ENCODE measurements at places on chromosomes 12 and 14.

DNA sequence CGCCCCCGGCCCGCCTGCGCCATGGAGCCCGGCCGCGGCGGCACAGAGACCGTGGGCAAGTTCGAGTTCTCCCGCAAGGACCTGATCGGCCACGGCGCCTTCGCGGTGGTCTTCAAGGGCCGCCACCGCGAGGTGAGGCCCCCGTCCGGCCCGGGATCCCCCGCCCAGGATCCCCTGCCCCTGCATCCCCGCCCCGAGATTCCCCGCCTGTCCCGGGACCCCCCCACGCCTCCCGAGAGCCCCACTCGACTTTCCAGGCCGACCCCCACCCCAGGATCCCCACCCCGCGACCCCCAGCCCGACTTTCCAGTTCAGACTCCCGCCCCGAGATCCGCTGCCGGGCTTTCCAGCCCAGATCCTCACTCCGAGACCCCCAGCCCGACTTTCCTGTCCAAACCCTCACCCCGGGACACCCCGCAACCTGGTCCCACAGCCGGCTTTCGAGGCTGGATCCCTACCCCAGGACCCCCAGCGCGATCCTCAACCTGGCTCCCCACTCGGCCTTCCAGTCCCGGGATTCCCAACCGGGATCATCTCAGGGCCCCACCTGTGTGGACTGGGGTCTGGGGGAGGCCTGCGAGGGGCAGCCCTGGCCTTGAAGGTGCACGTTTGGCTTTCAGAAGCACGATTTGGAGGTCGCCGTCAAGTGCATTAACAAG, 688 bp downstream of the ULK1 start:
- DNase-seq: no peak

GRCh38 chr12:88627501-88627900, 47.2 kb upstream of the KITLG start:
- no peak for DNase-seq

DNA sequence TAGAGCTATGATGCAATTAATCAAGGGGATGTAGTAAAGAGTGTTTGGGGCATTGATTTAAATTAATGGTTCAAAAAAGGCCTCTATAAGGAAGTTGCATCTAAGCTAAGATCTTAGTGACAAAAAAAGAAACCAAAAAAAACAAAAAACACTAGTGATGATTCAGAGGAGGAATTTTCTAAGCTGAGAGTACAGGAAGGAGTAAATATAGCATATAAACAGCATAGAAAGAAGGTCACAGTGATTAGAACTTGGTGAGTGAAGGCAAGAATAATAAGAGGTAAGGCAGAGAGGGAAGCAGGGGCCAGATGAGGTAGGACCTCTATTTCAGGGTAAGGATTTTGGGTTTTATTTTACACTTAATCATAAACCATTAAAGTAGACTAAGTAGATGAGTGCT, 48.0 kb upstream of the PDZRN4 start:
- DNase-seq: no peak

DNA sequence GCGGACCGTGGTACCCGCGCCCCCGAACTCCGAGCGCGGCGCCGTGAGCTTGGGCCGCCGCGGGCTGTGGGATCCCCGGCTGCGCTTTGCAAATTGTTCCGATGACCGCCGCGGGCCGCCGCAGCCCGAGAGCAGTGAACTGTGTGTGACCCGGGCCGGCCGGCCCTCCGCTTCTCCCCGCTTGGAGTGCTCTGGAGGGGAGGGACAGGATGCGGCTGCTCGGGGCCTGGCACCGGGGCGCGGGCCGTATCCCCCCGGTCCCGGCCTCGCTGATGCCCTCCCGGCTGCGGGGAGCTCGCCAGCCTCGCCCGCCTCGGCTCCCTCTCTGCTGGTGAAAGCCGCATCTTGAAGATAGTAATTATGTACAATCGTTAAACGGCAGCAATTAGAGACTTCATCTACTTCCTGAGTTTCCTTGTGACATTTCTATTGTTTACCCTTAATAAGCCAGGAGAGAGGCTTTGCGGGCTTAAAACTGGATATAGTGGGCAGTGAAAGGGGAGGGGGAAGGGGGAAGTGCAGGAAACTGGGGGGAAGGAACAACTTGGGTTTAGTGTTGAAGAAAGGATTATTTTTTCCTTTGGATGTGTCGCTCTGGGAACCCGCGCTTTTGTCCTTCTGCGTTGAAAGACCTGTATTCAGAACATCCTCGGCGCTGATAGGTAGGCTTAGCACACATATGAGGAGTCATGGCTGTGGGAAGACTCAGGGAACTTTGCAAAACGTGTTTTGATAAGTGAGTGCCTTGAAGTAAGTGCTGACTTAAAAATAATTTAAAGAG, 1.2 kb downstream of the PELI2 start:
- no peak for DNase-seq

- DNase-seq: no peak
Measured at GRCh38 chr12:54725233-54725843, 77.2 kb upstream of the DCD start.

- DNase-seq: no peak
Measured at GRCh38 chr12:57518920-57519795, 1.2 kb downstream of the DDIT3 start.

GRCh38 chr12:50753232-50753769, 10.6 kb upstream of the ATF1 start:
- no peak for DNase-seq

GRCh38 chr12:52155048-52155868, 36.6 kb downstream of the KRT80 start:
- DNase-seq: no peak

GRCh38 chr12:128966203-128966810, 113.0 kb downstream of the GLT1D1 start:
- DNase-seq: no peak

- DNase-seq: no peak
Measured at GRCh38 chr12:1962051-1963020, 41.9 kb downstream of the DCP1B start.

DNA sequence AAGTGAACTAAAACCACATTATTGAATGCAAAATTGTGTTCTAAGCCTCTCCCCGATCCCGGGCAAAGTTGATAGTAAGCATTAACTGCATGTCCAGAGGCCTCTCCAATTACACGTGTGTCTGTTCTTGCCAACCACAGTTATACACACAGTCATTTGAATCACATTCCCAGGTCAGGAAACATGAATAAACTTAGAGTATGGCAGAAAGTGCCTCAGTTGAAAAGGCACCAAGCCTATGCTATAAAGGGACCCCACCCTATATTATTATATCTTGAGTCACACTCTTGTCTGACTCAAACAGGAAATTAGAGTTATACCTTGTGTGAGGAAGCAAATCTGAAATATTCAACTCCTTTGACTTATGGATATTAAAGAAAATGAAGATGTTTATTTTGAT, 128.3 kb upstream of the STXBP6 start:
- no peak for DNase-seq

- no peak for DNase-seq
Measured at GRCh38 chr14:36316131-36316530, 4.3 kb downstream of the MBIP start.

DNA sequence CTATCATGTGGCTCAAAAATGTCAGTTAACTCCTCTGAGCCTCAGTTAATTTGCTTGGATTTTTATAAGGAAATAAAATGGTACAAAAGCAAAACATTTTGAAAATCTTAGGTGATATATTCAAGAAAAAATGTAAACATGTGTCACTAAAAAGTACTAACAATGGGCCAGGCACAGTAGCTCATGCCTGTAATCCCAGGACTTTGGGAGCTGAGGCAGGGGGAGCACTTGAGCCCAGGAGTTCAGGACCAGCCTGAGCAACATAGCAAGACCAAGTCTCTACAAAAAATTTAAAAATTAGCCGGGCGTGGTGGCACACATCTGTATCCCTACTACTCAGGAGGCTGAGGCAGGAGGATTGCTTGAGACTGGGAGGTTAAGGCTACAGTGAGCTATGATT, 25.7 kb downstream of the AQP6 start:
- DNase-seq: no peak

DNA sequence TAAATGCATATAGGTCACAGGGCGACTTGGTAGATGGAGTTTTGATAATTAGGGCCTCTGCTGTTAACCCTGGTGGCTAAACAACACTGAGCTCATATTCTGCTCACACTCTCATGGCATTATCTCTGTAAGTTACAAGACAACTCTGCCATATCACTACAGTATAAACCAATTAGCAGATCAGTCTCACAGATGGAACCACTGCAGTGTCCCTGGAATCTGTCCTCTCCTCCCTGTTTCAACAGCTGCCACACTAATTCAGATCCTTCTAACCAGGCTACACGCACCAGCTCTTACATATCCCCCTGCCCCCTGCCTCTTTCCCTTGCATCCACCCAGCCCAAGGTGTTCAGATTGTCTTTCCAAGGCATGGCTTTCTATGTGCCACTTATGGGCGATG, 161.0 kb upstream of the RMST start:
- DNase-seq: no peak

DNA sequence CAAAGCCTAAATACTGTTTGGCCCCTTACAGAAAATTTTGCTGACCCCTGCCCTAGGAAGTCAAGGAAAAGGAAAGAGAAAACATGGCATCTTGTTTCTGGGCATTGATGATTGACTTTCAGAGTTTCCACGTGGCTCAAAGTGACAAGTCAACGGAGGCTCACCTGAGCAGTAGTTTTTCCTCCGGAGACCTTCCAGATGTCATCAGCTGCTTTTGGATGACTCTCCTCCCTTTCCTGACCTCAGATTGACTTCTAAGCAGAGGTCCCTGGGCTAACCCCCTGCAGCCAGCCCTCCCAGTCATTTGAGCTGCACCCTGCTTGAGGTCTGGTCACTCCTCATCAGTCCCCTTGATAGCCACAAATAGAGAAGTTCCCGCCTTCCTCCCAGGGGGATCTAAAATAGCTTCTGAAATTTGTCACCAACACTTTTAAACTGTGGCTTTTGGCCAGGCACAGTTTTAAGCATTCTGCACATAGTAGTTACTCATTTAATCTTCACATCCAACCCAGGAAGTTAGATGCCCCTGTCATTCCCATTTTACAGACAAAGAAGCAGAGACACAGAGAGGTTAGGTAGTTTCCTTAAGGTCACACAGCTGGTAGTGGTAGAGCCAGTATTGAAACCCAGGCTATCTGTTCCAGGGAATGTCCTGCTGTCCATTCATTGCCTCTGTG, 143.4 kb downstream of the CHST11 start:
- DNase-seq: no peak

DNA sequence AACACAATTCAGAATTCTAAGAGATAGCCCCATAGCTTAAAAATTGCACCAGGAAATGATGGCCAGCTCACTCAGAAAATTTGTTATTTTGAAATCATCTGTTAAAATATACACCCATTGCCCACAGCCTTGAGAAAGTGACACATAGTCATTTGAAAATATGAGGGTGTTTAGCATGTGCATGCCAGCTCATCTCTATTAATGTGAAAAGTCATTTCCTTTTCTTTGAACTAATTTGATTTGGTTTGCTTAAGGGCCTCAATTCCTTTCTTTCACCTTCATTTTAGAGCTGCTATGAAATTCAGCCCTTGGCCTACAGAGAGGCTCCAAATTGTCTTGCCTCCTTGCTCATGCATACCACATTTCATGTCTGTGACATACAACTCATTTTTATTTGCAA, 241.4 kb downstream of the PHLDA1 start:
- no peak for DNase-seq

DNA sequence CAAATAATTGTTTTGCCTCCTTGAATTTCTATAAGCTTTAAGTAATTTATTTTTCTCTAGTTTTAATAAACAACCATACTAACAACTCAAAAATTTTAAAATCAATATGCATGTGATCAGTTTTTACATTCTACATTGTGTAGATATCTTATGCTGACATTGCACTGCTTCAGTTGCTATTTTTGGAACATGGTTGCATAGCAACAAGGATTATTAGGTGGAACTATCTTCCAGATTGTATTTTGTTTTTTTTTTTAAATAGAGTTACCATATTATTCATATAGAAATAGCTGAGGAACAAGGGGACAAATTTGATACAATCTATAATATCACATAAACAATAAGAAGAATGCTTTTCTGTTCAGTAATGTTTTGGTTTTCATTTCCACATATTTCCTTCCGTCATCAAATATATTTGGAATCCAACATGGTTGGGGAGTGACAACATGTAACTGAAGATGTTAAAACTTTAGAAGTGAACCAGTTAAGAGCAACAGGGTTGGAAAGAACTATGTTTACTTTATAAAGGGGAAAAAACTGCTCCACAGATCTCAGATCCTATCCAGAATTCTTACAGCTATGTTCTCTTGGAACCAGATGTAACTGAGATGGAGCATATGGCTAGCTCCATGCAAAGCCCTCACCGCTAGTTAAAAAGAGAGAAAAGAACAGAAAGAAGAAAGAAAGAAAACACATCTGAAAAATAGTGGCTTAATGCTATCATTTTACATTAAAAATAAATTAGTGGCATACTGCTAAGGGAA, 235.5 kb downstream of the NELL2 start:
- DNase-seq: no peak

- DNase-seq: no peak
Measured at GRCh38 chr12:15669256-15669948, 119.8 kb downstream of the EPS8 start.

DNA sequence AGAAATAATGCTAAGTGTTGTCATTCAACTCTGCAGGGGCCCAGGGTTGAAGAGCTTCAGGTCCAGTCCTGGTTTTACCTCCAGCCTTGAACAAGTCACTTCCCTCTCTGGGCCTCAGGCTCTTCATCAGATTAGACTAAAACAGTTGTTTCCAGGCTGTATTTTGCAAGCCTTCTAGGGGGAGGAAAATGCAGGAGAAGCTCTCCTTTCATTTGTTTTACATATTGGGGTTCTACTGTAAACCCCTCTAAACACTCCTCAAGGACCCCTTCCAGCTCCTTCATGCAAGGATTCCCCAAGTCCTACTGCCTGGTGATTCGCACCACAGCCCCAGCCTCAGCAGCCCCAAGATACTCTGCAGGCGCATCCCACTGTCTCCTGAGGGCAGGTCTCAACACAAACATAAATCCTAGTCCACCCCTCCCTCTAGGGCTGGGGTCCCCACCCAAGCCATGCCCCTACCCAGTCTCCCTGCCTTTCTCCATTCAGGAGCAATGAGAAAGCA, 2.7 kb downstream of the SDR9C7 start:
- DNase-seq: no peak

DNA sequence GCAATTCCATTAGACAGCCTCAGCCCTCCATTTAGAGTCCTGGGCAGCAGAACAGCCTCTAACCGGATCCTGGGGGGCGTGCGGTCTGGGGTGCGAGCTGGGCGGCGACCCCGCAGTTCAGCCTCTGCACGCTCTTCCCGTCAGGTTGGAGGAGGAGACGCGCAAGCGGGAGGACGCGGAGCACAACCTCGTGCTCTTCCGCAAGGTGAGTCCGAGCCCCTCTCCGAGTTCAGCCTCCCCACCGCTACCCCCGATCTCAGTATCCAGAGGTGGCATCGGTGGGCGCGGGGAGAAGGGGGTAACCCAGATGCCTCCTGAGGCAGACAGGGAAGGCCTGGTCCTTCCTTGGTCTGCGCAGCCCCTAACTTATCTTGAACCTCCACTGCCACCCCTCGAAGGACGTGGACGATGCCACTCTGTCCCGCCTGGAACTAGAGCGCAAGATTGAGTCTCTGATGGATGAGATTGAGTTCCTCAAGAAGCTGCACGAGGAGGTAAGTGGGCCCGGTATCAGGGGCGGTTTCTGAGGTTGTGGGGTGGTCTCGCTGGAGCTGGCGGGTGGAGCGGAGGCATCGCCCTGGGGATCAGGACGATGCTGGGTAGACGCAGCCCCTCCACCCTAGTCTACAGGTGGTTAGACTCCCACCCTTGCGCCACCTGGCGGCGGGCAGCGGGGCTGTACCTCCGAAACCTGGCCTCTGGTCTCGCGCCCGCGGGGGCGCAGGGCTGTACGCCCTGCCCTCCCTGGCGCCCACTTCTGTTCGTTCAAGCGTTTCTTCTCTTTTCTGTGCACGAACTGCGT, 1.3 kb downstream of the PRPH start:
- peak; percentile 75 for DNase-seq
